ENCODE measurements at places on chromosomes 3 and 15.

DNA sequence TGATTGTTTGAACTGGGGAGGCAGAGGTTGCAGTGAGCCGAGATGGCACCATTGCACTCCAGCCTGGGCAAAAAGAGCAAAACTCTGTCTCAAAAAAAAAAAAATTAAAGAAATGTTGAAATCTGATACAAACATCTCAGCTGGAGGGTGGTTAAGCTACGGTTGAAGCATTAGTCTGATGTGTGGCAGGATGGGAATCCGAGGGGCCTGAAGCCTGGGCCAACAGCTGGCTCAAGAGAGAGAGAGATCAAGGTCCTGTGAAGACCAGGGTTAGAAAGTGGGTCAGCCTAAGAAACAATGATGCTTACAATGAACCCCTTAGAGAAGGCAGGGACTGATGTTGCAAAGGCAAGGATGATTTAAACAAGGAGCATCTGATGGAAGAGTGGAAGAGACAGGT lies 69.8 kb downstream of the CD200R1L start:
- no peak for DNase-seq

DNA sequence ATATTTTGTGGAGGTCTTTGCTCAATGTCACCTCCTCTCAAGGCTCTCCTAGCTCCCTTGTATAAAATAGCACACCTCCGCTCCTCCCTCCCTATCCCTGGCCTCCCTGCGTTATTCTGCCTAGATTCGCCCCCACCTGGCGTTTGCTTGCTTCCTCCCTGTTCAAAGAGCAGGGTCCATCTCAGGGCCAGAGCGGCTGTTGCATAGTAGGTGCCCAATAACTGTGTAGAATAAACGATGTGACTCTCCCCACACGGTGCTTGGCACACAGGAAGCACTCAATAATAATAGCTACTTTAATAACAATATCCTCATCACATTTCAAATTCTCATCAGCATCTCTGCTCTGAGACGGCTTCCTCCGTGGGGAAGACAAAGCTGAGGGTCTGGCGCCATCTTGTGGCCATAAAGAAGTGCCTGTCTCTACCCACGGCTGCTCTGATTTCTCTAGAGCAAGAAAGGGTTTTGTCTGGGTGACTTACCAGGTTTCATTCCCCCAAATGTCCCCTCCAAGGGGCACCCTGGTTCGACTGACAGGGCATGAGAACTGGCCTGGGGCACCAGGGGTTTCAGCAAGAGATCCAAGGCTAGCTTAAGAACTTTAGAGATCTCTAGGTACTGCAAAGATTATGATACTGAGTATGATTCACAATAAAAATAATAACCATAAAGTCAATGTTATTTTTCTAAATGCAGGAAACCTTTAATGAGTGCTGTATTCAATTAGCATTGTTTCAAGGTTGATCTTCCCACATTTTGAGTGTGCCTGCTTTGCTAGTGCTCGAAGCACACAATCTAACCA lies 16.1 kb downstream of the CD276 start:
- DNase-seq, result peak; percentile 85

- peak; percentile 41 for DNase-seq
Measured at GRCh38 chr3:27943106-27943505, 221.0 kb upstream of the EOMES start.

GRCh38 chr3:72474775-72475174 lies 373.5 kb downstream of the SHQ1 start:
- DNase-seq, result no peak

DNA sequence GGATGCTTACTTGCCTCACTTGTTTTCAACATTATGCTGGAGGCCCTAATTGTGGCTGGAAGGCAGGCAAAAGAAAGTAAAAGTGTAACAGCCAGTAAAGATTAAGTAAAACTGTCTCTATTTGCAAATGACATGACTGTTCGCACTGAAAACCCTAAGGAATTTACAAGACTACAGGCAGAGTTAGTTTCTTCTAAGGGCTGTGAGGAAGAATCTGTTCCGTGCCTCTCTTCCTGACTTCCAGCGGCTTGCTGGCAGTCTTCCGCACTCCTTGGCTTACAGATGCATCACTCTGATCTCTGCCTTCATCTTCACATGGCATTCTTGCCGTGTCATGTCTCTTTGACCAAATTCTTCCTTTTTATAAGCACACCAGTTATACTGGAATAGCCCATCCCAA lies 86.1 kb downstream of the DLG1 start:
- no peak for DNase-seq

- no peak for DNase-seq
Measured at GRCh38 chr15:83110381-83110780, 2.9 kb downstream of the TM6SF1 start.

Data from epithelial cell of esophagus (primary cell).